ENCODE measurements at places on chromosomes 3 and 15.

- DNase-seq, result peak; percentile 20
Observed at GRCh38 chr3:160564949-160565441, 376 bp downstream of the KPNA4 start.

GRCh38 chr3:88852606-88853005 lies 254.8 kb upstream of the EPHA3 start:
- DNase-seq, result no peak

GRCh38 chr15:50053055-50053856 lies 65.8 kb downstream of the ATP8B4 start:
- DNase-seq, result no peak

DNA sequence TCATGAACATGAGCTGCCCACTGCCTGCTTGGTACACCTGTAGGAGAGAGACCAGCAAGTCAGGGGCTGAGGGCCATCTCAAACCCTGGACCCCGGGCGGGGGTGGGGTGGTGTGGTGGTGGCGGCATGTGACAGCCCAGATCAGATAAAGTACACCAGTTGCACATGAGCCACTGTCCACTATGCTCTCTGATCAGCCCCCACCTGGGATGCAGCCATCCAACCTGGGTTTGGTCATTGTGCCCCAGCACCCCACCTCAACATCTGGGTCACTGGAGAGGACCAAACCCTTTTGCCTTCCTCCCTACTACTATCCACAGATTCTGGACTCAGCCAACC lies 3.0 kb upstream of the NCKIPSD start:
- DNase-seq, result no peak

DNA sequence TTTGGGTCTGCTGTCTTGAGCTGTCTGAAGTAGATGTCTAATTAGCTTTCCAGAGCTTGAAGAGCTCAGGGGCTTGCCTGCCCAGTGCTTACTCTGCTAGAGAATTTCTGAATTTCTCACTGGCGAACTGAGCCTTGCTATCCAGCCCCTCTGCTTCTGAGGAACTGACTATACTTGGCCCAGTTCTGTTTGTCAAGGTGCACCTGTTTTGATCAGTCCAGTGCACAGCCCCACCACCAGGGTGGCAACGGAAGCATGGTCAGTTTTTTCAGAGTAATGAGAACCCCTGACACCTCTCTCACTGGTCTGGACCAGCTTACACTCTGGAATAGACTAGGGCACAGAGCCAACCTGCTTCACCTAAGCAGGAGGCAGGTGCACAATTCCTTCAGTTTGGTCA lies 25.2 kb downstream of the ITGB5 start:
- DNase-seq, result no peak

- no peak for DNase-seq
Observed at GRCh38 chr3:75295013-75295412, 369.1 kb upstream of the FRG2C start.

DNA sequence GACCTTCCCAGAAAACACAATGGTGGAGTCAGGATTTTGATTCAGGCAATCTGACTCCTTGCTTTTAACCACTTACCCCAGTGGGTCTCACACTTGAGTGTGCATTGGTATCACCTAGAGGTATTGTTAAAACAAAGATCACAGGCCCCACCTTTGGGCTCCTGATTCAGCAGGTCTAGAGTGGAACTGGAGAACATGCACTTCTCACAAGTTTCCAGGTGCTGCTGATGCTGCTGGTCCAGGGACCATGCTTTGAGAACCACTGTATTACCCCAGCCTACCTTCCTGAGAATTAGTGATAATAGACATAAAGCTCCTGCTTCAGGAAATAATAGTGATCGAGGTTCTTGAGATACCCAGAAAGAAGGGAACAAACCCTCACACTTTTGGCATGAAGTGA lies 466.9 kb downstream of the EPHB1 start:
- DNase-seq, result no peak
